Activated CD4-positive, alpha-beta T cell treated with anti-CD3 and anti-CD28 coated beads for 4 hours (primary cell): ENCODE measurements at places on chromosomes 7 and 10.

DNA sequence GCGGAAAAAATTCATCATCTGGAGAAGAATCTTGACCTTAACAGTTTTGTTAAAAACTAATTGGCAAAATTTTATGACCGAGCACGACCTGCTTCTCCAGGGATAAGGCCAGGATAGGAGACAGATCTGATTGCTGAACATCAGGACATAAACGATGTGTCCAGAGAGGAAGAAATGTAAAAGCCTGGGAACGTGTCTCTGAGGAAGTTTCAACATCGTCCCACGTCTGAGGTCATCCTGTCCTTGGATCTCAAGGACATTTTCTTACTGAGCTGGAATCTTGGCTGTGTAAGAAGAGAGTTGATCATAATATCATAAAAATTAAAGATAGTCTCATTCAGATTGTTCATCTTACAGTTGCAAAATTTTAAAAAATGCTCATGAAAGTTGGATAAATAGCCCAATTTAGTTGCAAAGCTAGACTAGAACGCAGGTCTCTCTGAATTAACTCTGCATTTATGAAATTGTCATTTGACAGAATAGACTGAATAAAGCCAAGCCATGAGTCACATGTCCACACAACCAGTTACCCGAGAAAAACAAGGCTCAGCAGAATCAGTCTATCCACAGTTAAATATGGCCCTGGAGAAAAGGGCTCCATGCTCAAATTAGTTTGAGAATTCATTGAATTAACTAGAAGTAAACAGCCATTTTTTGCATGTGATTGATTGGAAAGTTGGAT, 120.0 kb upstream of the EGFR start:
- DNase-seq: no peak

- peak; percentile 24 for DNase-seq
Observed at GRCh38 chr7:44617225-44617890, 10.9 kb downstream of the OGDH start.

- DNase-seq: no peak
Observed at GRCh38 chr7:26166684-26167266, 14.8 kb downstream of the NFE2L3 start.

DNA sequence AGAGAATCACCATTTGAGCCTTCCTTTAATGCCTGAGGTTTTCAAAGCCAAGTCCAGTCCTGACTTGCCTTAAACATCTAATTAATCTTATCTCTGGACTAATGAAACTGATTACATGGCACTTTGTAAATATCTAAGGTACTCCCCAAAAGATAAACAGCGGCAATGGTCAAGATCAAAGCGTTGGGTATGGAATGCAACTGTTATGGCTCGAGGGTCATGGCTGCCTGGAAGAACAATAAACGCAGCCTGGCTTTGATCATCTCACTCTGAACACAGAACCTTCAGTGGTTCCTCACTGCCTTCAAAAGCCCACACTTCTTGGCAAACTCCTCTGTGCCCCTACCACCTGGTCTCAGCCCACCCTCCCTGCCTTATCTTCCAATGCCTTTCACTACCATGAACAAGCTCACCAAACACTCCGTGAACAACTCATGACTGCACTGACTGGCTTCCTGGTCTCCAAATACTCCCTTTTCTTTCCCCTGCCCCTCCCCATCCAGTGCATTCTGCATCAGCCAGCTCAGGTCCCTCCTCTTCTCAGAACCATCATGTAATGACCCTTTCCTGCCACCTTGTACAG, 150.2 kb upstream of the NFE2L3 start:
- no peak for DNase-seq

DNA sequence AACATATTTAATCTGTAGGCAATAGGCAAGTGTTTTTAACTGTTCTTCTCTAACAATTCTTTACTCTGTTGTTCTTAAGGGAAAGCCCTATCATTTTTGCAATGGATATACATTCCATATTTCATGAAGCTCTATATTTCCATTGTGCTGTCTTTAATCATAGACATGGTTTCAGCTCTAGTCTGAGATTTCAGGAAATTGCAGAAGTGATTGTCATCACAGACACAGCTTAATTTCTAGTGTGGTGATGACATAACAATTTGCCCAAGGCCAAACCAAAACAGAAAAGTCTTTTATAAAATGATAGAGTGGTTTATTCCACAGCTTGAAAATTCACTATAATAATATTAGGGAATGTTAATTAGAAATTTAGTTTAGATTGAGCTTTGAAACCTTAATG, 494.1 kb upstream of the SEMA3A start:
- DNase-seq: no peak

DNA sequence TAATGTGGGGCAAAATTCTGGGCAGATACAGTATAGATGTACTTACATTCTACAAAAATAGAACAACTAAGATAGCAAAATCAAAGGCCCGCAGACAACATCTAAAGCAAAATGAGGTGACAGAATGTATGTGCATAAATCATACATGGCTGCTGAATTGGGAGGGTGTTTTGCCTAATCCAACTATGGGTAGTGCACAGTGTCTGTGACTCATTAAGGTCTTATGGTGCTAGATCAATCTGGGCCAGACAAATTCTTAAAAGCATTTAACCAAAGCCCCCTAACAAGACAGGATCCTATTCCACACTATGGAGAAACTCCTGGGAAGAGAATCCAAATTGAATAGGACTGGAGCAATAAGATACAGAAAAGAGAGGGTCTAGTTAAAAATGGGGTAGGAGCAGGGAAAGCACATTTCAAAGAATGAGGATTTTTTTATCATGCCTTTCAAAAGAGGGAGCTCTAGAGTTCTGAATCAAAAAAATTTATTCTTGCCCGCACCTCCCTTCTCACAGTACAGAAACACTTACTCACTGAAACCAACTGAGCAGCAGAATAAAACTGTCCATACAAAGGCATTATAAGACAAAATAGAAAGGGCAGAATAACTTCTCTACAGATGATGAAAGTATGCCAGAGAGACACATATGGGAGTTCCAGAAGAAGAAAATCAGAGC, 181.3 kb downstream of the RNLS start:
- no peak for DNase-seq

GRCh38 chr7:35026150-35026549, 11.1 kb downstream of the DPY19L1 start:
- no peak for DNase-seq
